ENCODE measurements at places on chromosomes 16 and 17.

GRCh38 chr16:1154291-1154886, 1.5 kb downstream of the CACNA1H start:
- DNase-seq = no peak

DNA sequence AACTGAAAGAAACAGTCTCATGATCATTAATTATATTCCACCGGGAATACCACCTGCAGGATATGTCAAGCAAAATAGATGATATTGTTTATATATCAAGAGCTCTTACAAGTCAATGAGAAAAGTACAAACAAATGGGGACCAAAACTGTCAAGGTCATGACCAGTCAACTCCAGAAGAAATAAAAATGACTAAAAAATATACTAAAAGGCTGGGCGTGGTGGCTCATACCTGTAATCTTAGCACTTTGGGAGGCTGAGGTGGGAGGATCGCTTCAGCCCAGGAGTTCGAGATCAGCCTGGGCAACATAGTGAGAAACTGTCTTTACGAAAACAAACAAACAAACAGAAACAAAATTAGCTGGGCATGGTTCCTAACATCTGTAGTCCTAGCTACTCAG, 49.8 kb upstream of the SCNN1B start:
- DNase-seq = no peak

GRCh38 chr17:60106340-60107059, 27.8 kb upstream of the HEATR6 start:
- DNase-seq = no peak

DNA sequence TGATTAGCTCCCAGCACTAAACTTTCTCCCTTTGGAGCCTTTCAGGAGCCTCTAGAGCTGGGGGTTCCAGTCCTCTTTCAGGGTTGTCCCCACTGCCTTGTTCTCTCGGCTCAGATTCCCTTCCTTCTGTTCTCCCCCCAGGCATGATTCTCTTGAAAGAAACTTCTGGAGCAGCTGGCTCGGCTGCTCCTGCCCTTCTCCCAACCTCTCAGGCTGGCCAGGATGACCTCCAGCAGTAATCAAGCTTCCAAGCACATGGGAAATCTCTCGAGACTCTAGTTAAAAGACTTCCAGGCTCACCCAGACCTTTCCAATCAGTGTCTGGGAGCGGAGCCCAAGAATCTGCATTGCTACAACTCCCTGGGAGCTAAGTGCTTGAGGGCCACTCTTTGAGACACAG, 3.6 kb downstream of the SDK2 start:
- no peak for DNase-seq

DNA sequence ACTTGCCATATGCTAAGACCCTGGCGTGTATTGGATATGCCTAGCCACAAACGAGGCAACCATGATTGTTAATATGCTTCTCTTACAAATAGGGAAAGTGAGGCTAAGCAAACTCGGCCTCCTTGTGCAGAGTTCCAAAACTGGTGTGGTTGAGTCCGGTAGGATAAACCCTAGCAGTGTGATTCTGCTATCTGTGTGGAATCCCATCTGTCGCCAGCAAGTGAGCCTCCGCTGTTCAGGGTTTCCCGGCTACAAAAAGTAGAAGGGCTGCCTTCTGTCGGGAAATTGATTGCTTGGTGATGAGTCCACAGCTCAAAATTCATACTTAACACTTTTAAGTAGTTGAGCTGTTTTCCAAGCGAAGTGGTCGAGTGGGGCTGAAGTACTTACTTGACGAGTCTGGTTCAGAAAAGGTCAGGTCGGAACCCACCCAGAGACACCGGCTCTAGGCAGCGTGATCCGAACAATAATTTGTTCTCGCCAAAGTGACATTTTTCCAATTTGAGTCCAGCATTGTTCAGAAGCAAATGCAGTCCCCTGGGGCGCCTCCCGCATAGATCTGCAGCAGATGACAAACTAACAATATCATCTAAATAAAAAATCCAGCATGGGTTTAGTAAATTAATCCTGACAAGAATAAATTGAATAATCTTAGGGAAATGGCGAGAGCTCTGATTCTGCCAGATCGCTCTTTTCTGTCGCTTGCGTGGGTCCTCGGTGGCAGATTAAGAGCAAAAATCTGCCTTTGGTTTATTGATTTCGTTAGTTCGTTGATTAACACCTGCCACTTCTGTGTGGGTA, 686.7 kb upstream of the RBFOX1 start:
- DNase-seq = no peak

GRCh38 chr17:7538891-7539545, 9.8 kb upstream of the TNFSF12 start:
- no peak for DNase-seq

DNA sequence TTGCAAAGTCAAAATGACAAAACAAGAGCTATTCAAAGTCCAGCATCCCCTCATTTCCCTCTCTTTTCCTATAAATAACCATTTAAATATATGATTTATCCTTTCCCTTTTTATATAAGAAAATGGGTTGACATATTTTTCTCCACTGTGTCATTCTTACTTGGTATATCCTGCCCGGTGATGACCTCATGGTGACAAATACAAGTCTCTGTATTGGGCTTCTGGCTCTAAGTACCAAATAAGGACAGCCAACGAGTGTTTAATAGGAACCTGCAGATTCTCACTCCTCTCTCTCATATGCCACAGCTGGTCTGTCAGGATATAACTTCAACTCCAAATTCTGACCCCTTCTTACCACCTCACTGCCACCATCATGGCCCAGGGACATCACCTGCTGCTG, 25.5 kb upstream of the CBLN1 start:
- no peak for DNase-seq

DNA sequence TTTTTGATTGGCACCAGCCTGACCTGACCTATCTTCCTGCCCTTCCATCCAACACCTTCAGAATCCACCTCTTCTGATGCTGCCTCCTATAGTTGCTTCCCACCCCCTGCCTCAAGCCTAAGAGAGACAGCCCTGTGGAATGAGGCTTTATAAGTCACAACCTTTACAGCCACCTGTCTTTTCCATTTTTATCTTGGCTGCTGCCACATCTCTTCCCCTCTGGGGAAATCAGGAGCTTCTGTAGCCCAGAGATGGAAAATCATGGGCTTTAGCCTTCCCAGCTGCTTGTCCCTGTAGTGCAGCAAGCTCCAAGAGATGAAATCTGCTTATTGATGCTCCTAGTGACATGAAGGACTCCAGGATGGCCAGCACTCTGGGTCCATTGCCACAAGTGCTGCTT, 18.7 kb downstream of the PHAF1 start:
- no peak for DNase-seq

DNA sequence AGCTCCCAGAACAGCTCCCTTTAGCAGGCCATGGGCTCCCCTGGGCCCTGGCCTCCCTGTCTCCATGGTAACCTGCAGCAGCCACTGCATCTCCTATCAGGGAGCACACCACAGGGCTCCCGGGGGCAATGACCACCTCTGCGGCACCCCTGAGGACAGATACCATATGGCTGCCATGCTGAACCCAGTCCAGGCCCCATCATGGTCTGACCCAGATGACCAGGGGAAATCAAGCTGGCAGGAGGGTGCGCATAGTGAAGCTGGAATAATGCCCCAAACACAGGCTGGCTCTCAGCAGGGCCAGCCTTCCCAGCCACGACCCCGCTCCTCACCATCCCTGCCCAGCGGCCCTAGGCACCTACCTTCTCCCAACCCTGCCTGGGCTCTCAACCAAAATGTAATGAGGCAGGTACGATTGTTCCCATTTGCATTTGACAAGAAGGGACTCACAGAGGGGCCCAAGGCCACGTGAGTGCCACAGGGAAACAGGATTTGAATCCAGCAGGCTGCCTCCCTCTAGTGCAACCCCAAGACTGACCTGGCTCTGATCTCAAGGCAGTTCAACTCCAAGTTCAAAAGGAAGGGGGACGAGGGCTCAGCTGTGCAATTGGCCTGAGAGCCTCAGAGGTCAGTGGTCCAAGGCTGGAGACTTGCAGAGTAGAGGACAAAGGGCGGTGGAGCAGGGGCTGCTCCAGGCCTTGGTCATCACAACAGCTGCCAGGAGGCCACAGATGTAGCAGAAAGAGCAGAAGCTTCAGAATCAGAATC, 2.4 kb downstream of the RUNDC3A start:
- DNase-seq = no peak

GRCh38 chr16:12674071-12674470, 129.6 kb downstream of the CPPED1 start:
- no peak for DNase-seq

GRCh38 chr17:34352191-34352590, 4.1 kb upstream of the CCL13 start:
- DNase-seq = no peak

- peak; percentile 58 for DNase-seq
Measured at GRCh38 chr17:50866950-50867362, 802 bp upstream of the TOB1 start.

DNA sequence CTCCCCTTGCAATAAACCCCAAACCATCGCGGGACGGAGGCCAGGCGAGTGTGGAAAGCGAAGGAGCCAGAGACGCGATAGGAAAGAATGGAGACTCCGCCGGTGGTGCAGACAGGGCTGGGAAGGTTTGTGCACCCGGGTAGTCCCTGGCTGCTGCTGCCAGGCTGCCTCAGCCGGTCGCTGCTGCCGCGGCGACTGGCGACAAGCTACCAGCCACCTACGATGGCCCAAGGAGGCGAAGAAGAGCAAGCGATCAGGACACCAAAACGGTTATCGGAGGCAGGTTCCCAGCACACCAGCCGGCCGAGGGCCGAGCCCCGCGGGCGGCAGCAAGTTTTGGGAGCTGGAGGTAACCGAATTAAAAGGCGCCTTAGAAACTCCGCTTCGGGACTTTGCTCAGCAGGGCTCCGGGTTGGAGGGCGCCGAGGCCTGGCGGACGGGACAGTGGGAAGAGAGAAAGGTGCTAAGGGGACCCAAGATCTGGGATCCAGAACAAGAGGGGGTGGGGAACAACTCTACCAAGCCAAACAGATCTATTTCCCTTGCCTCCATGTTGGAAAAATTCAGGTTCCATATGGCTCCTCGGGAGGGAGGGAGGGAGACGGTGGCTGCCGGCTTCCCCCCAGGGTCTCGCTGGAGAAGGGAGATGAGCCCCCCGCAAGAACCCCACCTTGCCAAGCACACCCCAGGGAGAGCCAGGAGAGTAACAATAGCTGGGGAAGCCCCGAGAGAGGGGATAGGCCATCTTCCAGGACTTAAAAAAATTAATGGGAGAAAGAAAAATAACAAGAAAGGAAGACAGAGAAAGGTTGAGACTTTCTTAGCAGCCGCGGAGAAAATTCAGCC, 9.7 kb upstream of the HOXB2 start:
- DNase-seq = no peak

DNA sequence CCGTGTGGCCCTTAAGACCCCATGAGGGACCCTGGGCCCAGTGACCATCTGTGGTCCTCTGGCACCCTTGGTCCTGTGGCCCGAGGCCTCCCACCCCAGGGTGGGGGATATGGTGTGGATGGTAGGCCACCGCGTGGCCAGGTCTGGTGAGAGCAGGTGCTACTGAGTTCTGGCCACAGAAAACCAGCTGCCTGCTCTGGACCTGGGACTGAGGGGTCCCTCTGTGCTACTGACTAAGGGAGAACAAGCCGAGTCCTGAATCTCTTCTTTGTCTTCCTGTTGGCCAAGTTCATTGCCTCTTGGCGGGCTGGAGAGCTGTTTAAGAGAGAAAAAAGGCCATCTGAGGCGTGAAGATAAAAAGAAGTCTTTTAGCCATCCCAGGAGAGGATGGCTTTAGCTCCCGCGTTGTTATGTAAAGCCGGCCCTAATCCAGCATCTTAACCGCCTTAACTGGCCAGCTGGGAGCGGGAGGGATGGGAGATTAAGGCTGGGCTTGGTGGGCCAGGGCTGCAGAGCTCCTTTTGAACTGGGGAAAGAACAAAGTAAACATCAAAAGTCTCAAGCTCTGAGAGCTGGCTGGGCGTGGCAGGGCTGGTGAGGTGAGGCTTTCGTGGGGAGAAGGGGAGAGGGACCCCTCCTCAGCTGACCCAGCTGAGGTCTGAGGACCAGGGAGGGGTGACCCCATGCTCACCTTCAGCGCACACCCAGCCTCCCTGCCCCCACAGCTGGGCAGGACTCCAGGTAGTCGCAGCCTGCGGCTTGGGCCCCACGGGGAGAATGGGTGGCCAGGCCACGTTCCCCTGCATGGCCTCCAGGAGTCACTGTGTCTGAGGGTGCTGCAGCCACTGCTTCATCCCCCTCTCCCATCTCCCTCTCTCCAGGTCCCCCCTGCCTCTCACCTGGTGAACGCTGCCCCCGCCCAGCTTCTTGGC, 62.4 kb downstream of the NKD1 start:
- no peak for DNase-seq

- no peak for DNase-seq
Measured at GRCh38 chr16:66135421-66135831, 231.1 kb upstream of the CDH5 start.

DNA sequence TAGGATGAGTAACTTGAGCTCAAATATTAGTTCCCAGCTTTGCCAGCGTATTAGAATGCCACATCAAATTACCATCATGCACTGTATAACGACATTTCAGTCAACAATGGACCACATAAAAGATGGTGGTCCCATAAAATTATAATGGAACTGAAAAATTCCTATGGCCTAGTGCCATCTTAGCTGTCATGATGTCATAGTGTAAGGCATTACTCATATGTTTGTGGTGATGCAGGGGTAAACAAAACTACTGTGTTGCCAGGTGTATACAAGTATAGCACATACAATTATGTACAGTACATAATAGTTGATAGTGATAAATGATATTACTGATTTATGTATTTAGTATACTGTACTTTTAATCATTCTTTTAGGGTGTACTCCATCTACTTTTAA, 54.4 kb upstream of the NETO2 start:
- DNase-seq = no peak

- DNase-seq = no peak
Measured at GRCh38 chr16:80663078-80663477, 122.3 kb downstream of the DYNLRB2 start.

GRCh38 chr17:56809820-56810179, 23.9 kb downstream of the C17orf67 start:
- DNase-seq = no peak

GRCh38 chr17:67020293-67020766, 24.0 kb upstream of the CACNG1 start:
- no peak for DNase-seq

DNA sequence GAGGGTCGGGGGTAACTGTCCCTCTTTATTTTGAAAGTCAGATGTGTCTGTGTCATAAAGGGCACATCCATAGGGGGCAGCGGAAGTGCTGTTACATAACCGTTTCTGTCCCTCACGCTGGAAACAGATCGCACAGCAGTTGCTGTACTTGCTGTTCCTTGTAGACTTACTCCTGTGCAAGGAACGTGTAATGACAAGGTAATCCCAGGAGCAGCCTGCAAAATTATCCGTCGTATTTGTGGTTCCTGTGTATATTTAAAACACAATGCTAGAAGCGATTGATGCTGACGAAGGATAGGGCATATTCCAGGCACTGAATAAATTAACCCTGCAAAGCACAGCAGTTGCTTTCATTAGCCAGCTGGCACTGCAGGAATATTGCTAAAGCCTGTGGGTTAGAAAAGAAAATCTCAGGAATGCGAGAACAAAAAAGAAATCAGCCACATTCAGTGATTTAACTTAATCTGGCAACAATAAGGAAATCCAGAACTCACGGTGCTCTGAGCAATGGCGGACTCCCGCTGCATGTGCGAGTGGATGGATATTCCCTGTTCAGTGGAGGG, 76.2 kb downstream of the SPECC1 start:
- no peak for DNase-seq
